Activated CD4-positive, alpha-beta T cell treated with anti-CD3 and anti-CD28 coated beads for 48 hours (primary cell): ENCODE measurements at places on chromosomes 1 and 21.

DNA sequence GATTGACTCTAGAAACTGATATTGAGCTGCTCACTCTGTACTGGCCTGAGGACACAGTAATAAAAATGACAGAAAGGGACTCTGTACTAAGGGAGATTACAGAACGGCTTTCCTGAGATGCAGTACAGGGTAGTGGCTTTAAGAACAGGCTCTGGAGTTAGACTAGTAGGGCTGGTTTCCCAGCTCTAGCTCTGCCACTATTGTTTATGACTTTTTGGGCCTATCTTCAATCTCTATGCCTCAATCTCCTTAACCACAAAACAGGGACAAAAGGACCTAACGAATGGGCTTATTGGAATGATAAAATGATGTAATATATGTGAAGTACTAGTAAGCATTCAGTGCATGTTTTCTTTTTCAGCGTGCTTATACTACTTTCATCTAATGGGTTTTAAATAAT, 1.4 kb downstream of the DEPDC1 start:
- no peak for DNase-seq

DNA sequence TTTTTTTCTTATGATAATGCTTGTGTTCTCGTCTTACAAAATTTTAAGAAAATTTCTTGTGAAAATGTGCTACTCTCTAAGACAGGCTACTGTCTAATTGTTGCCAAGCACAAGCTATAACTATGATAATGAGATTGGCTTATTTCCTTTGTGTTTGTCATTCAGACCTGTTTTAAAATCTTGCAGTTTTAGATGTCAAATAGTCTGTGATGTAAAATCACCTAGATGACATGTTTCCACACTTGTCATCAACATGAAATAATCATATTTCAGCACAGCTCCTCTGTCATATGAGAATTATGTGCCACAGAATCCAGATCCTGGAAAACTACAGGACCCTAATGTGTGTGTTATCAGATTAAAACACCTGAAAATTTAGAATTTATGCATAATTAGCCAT, 539.7 kb downstream of the USP25 start:
- no peak for DNase-seq

DNA sequence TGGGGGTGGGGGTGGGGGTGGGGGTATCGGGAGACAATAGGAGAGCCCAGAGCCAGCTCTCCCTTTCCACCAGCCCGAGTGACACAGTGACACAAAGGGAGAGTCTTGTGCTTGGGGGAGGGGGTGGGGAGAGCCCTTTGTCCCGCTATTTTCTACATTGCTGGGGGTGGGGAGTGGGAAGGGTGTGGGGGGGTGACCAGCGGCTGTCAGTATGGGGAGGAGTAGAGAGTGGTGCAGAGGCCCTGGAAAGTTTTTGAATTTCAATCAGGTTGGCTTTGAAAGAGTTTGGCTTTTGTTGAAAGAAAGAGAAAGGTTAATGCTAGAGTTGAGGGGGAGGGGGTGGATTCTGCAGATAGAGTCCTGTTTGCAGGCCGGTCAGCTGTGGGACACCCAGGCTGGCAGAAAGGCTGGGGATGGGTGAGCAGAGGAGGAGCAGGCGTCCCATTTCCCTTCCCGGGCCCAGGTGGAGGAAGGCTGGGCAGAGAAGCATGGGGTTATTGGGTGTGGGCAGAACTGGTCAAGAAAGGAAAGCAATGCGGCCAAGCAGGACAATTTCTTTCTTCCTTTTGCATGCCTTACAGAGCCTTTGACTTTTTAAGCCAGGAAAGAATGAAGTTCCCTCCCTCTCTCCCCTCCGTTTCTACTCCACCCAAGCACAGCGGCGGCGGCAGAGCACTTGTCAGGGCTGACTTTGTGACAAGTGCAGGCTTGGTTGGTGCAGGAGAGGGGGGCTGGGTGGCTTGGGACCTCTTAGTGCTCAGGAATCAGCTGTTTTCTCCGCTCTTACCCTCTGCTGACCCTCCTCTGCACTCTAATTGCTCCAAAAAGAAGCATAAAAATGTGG, 96.2 kb downstream of the RNF220 start:
- DNase-seq = no peak

DNA sequence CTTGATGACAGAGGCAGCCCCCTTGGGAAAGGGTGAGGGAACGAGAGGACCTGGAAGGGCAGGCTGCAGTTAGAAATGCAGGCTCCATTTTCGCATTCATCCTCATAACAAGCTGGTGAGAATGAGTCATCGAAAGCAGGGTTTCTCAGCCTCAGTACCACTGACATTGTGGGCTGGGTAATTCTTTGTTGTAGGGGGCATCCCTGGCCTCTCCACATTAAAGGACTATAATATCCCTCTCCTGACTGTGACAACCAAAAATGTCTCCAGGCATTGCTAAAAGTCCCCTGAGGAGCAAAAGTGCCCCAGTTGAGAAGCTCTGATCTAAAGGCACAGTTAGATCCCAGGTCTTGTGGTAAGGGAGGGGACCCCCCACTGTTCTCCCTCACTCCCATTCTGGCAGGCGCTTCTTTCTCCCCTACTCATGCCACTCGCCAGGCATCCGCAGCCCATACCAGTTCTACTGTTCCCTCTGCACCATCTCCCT, 20.4 kb downstream of the KCNN3 start:
- DNase-seq = peak; percentile 56

DNA sequence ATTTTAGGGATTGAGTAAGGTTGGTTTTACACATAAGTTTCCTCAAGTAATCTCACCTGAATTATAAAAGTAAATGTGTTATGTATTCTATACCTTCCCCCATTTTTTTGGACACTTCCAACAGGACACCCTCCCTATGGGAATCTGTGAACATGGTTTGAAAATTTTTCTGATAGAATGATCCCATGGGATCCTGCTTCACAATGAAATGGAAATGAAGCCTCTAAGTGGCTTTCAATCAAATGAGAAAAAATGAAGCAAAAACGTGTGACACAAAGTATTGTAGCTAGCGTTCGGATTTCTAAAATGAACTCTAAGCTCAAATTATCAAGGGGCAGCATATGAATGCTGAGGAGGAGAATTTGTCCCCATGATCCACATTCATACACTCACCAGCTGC, 1006.8 kb downstream of the ADGRL2 start:
- DNase-seq = no peak

DNA sequence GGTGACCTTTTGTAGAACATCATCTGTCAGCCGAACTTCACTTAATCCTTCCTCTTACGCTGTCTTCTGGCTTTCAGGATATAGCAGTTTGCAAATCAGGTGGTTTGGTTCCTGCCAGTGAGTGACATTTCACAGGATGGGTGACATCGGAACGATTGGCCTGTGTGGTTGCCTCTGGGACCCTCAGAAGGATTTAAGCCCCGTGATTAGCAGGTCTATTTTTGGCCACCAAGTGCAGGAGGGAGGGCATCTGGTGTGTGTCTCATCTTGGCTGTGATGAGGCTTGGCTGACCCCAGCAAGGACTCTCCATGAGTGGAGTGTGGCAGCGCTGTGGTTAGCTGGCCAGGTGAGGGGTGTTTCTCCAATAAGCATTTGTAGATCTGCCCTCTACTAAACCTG, 407.6 kb upstream of the VAMP3 start:
- DNase-seq = no peak

GRCh38 chr1:78519446-78519845, 28.7 kb downstream of the PTGFR start:
- DNase-seq = no peak

DNA sequence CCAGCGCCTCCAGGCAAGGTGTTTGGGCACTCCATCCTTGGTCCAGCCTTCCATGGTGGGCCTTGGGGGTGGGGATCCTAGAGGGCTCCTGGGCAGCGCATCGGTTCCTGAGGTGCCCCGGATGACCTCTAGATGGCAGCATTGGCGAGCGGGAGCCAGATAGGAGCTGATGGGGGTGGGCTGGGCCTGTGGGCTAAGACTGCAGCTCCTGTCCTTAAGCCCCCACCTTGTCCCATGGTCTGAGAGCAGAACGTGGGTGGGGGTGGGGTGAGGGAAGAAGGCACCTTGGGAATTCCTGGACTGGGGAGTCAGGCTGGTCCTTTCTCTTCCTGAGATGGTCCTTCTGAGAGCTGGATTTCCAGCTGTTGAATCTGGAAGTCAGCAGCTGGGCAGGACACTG, 93.4 kb upstream of the CSF3R start:
- peak; percentile 73 for DNase-seq

- peak; percentile 49 for DNase-seq
These were observed 45.9 kb downstream of the FAAP20 start for GRCh38 chr1:2148691-2149090.

DNA sequence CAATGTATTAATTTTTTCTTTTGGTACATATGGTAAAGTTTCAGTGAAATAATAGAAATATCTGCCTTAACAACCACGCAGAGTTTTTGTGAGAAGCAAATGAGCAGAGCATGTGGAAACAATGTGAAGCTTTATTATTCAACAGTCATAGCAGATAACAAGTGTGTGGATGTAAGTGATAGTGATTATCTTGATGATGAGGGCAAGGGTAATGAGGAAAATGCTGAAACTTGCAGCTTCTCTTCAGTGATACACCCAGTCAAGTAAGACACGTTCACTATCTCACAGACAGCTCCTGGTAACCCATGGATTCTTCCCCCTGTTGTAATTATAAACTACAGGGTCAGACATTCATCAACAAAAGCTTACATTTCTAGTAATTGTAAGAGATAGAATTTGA, 14.6 kb upstream of the OR2L5 start:
- DNase-seq = no peak

- no peak for DNase-seq
These were observed 119.1 kb upstream of the C1orf174 start for GRCh38 chr1:4019147-4019521.

DNA sequence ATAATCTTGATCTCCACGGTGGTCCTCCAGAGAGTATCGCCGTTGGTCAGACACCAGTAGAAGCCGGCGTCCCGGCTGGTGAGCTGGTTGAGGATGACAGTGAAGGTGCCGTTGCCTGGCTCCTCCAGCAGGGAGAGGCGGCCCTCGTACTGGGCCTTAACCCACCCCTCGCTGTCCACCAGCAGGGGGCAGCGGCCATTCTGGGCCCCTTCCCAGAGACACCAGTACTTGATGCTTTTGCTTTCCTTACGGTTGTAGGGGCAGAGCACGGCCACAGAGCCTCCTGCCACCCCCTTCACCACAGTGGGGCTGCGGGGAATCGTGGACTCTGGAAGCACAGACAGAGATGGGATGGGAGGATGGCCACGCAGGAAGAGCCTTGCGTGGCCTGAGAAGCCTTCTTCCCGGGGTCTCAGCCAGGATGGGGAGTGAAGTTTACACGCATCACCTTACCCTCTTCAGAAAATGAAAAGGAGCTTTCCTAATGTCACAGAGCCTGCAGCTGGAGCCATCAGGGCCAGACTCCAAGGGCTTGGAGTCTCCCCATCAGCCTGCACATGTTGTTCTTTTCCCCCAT, 10.7 kb downstream of the PIGR start:
- DNase-seq = peak; percentile 78

GRCh38 chr1:215710036-215710898, 143.2 kb downstream of the KCTD3 start:
- peak; percentile 24 for DNase-seq

DNA sequence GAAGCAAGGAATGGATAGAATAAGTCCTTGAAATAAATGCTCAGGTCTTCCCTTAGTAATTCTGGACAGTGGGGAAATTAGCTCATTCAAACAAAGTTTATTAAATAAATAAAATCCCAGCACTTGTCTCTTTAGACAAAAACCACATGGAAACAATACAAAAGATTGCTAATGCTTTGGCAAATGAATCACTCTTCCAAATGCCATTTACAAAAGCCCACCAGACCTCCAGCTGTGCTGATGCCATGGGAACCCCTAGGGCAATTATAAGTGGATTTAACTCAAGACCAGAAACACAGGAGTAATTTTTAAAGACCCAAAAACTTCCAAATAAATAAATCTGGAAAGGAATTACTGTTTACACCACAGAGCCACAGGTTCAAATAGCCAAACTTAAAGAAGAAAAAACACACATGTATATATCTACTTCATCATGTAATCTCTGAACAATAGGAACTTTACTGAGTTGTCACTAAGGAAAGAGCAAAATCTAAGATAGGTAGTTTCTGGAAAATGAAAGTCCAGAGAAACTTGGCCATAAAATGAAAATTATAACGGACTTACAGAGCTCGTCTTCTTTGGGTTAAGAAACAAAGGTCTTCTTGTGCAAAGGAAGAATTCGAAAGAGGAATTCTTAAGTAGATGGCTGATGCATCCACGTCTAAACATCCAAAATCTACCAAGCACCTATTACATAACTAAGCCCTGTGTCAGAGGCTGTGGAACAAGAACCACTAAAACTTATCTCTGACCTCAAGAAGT, 399.4 kb downstream of the SMYD3 start:
- DNase-seq = no peak

DNA sequence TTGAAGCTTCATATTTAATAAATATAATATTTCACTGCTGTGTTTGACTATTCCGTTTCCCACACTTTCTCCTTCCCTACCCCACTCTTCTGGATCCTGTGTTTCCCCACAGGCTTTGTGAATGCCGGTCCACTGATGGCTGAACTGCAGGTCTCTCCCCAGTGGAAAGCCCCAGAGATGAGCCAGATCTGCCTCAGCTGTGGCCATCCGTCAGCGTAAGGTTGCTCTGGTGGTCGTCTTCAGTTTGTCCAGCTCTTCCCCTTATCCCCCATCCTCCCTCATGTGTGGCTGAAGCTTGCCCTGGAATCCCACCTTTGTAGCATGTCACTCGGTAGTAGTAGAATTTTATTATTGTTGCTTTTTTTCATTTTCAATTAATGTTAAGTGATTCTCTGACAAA, 11.4 kb downstream of the SMAP2 start:
- no peak for DNase-seq

GRCh38 chr1:155003766-155004351, 1.3 kb downstream of the ZBTB7B start:
- DNase-seq = no peak

GRCh38 chr21:37704751-37705150, 211.5 kb downstream of the KCNJ6 start:
- no peak for DNase-seq

DNA sequence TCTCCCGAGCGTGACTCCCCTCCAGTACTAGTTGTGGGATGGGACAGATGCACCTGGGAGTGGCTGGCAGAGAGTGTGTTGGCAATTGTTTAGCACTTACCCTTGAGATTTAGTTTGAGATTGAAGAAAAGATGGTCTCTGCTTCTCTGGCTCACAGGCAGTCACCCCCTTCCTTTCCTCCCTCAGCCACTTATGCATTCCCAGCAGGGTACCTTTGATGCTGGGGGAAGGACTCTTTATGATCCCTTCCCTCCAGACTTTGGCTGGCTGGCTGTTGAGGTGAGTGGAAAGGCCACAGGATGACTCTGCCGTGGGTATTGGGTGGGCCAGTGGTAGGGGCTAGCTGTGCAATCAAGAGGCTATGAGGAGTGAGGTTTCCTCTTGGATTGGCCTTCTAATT, 236.8 kb downstream of the CAMTA1 start:
- DNase-seq = no peak

- no peak for DNase-seq
These were observed 173.0 kb upstream of the LYPLAL1 start for GRCh38 chr1:219000631-219001030.

- no peak for DNase-seq
These were observed 70.8 kb downstream of the KIF26B start for GRCh38 chr1:245225322-245226202.

DNA sequence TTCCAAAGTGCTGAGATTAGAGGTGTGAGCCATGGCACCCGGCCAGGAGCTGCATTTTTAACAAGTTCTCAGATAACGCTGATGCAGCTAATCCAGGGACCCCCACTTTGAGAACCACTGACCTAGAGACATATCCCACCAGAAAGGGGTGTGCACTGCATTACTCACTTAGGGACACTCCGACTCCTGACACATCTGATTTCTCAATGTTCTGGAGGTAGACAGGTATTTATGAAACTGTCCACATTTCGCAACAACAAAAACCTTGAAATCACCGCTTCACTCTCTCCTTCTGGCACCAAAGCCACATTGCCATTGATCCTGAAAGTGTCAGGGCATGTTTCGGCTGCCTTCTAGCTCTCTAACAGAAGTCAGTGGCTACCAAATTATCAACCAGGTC, 23.2 kb upstream of the CAMTA1 start:
- no peak for DNase-seq
